ENCODE measurements at places on chromosomes 2 and 18. TPM values are rescaled to one million over a fixed set of nuclear protein-coding genes. Genes with fewer than 3 reads are reported as not detected.

- no peak for DNase-seq
Measured at GRCh38 chr2:147648471-147648870, 196.4 kb upstream of the ACVR2A start.

- no peak for DNase-seq
Measured at GRCh38 chr2:60483401-60483800, 70.1 kb downstream of the BCL11A start.

GRCh38 chr2:43417300-43417699 is 178.5 kb downstream of the THADA start:
- DNase-seq: no peak

DNA sequence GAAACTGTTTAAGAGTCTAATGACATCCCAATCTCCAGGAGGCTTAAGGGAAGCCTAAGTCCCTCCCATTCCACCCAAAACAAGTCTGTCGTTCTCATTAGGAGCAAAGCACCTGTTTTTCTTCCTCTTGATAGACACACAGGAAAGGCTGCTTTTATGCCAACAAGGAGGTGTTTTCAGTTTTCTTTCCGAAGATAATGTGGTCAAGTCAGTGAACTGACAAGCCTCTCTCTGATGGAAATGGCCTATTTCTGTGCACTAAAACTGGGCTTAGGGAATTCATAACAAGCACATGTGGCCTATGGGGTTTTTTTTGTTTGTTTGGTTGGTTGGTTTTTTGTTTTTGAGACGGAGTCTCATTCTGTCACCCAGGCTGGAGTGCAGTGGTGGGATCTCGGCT is 36.2 kb downstream of the FBLN7 start:
- no peak for DNase-seq

GRCh38 chr2:155917380-155917779 is 415.1 kb downstream of the NR4A2 start:
- DNase-seq: no peak

- no peak for DNase-seq
Measured at GRCh38 chr2:41736105-41736567, 311.7 kb upstream of the PKDCC start.

DNA sequence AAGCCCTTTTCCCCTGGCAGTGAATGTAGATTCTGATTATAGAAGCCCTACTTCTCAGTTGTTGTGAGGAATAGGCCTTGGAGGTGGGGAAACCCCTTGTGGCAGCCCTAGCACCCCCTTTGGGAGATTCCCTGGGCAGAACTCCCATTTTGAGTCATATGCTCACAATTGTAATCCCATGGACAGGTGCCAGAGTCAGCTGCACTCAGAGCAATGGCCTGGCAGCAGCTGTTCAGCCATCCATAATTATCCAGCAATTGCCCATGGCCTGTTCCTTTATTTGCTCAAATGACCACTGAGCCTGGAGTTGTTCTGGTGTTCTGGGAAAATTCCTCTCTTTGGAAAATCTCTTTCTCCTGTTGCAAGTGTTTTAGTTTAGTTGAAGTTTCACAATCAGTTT is 71.7 kb downstream of the PTRHD1 start:
- DNase-seq: no peak

GRCh38 chr2:15836689-15837610 is 103.4 kb upstream of the MYCN start:
- DNase-seq: no peak

DNA sequence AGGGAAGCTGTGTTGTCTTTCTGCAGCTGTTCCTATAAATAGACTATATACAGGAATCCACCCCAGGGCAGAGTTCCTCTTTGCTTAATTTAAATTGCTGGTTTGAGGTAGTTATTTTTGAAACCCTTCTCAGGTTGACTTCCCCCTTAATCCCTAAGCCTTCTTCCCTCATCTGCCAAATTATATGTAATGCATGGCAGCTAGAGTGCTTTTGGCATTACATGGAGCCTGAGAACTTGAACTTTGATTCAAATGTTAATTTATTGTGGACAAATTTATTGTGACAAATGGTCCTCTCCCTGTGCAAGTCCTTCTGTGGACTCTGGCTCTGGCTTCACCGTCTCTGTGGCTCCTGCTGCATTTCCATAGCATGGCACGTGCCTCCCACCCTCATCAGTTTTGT is 29.2 kb downstream of the MYO1B start:
- DNase-seq: no peak

DNA sequence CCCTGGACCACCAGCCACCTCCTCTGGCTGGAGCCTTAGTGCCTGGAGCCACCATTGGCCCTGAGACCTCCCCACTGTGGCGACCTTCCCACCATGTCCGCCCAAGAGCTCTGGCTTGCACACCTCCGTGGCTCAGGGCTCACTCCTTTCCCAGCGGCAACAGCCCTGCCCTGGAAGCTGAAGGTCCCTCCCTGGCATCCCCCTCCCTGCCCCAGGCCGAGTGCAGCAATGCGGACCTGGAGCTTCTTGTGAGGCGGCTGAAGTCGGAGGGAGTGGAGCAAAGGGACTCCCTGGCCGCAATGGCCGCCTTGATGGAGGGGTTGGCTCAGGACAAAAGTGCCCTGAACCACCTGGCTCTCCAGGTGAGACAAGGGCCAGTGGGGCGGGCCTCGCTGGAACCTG is 28.6 kb downstream of the CROCC2 start:
- peak; percentile 8 for DNase-seq

- DNase-seq: no peak
Measured at GRCh38 chr2:197793456-197793855, 8.3 kb upstream of the BOLL start.

- DNase-seq: no peak
Measured at GRCh38 chr2:129910446-129911362, 68.8 kb upstream of the RAB6C start.

- DNase-seq: no peak
Measured at GRCh38 chr2:211187602-211188001, 631.2 kb downstream of the CPS1 start.

DNA sequence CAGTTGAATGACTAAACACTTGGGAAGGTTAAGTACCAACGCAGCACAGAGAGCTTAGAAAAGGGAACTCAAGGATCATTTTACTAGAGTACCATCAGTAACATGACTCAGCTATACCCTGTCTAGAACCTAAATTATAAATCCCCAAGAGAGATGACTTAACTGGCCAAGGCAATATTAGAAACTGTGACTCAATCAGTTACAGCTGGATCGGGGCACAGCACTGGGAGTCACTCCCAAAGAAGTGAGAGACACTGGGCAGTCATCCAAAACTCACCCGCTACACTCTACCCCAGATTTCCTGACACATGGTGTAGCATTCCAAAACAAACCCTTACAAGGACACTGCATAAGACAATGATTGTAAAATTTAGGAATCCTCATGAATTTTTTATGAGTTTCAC is 17.7 kb downstream of the IWS1 start:
- no peak for DNase-seq

GRCh38 chr18:8020132-8020846 is 453.2 kb downstream of the PTPRM start:
- DNase-seq: no peak

DNA sequence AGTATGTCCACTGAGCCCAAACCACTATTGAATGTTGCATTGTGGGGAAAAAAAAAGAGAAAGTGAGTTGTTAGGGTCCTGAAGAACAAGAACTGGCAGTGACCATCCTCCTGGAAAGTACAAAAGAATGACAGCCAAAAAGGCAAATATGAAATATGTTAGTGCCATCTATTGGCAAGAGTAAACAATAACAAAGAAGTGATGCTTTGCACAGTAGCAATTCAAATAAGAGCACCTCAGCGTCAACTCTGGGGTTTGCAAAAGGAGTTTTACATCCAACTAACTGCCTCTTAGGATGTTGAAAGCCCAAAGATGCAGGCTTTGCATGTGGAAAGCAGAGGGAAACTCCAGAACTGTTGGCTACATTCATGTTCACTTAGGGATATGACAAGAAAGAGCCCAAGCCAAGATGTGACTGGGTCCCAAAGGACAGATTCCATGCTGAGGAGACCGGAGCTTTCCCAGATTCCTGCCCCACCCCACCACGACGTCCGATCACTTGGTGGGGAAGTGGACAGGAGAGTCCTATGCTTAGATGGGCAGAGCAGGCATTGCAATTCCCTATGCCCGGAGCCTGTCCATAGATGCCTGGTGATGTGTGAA is 15.6 kb downstream of the TRABD2A start:
- DNase-seq: no peak

- DNase-seq: no peak
Measured at GRCh38 chr2:150045601-150046000, 441.9 kb downstream of the RND3 start.

GRCh38 chr18:53799134-53799533 is 425.3 kb downstream of the MBD2 start:
- DNase-seq: no peak

The IL36G gene
- total RNA-seq: not detected

The DOK1 gene
- 3.4 TPM for total RNA-seq

The ASPRV1 gene
- total RNA-seq: 0.81 TPM

The CCL20 gene
- 1.5 TPM for total RNA-seq

The HOXD8 gene
- not detected for total RNA-seq

The GKN1 gene
- not detected for total RNA-seq

The AQP12A gene
- not detected for total RNA-seq

The MC2R gene
- total RNA-seq: not detected

The DES gene
- total RNA-seq: not detected

The CCDC102B gene
- total RNA-seq: 3.0 TPM

The ABCG8 gene
- not detected for total RNA-seq

The DCDC2C gene
- total RNA-seq: not detected

All from CD4-positive, alpha-beta T cell (primary cell).